ENCODE measurements at places on chromosomes 13 and 19.

- no peaks in the 10 kb centered on the region for H3K4me1 ChIP-seq
- no peaks in the 10 kb centered on the region for H3K27me3 ChIP-seq
- no peak for DNase-seq
- no peaks in the 10 kb centered on the region for H3K36me3 ChIP-seq
- H3K4me3 ChIP-seq, result no peak overlapping the region
- H3K27ac ChIP-seq, result no peak overlapping the region
Observed at GRCh38 chr13:80884056-80884785, 543.3 kb upstream of the SPRY2 start.

DNA sequence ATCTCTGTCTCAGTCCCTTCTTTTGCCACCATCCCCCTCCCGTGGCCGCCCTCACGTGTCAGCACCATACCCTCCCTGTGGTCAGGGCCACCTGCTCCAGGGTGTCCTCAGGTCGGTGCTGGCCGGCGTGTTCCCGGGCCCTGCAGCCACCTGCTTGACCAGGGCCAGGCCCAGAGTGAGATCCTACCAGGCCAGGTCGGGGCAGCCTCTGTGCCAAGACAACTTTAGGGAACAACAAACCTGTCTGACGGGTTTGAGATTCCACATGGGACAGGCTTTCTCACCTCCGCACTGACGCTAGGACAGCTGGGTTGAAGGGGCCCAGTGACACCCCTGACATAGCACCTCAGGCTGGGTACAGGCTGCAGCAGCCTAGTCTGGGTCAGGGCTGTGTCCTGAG, 7.5 kb upstream of the SBNO2 start:
- peak; percentile 68 for DNase-seq
- peak overlapping the region; percentile 44 for H3K27ac ChIP-seq
- no peak overlapping the region for H3K4me3 ChIP-seq
- H3K27me3 ChIP-seq, result no peaks in the 10 kb centered on the region
- H3K36me3 ChIP-seq, result no peaks in the 10 kb centered on the region

DNA sequence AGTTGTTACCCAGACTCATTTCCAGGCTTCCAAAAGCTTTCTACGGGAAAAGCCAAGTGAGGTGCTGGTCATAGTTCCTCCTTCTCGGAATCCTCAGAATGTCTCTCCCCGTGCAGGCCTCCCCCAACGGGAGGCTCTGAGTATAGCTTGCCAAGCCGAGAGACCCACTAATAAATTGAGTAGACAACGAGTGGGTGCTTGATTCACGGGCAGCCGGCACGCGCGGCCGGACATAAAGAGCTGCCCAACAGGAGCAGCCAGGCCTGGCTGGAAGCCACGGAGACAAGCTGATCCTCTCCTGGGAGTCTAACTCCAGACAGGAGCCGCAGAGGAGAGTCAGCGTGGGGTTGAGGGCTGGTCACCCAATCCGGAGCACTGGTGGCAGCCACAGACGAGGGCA, 43.4 kb upstream of the MEDAG start:
- H3K27me3 ChIP-seq, result no peaks in the 10 kb centered on the region
- peaks cover 27% of the 10 kb centered on the region for H3K4me1 ChIP-seq
- no peak overlapping the region for H3K4me3 ChIP-seq
- no peaks in the 10 kb centered on the region for H3K36me3 ChIP-seq
- H3K27ac ChIP-seq, result peak overlapping the region; percentile 81

- H3K4me1 ChIP-seq, result peaks cover 29% of the 10 kb centered on the region
- H3K27ac ChIP-seq, result peak within 1 kb of the TSS; percentile 94
- peak within 1 kb of the TSS; percentile 97 for H3K4me3 ChIP-seq
- DNase-seq, result peak; percentile 99
Observed at GRCh38 chr19:58543826-58544590, at the start of gene TRIM28. Gene TRIM28 (plus strand): TSS chr19:58544064. CDS start chr19:58544758, 694 bp downstream.

DNA sequence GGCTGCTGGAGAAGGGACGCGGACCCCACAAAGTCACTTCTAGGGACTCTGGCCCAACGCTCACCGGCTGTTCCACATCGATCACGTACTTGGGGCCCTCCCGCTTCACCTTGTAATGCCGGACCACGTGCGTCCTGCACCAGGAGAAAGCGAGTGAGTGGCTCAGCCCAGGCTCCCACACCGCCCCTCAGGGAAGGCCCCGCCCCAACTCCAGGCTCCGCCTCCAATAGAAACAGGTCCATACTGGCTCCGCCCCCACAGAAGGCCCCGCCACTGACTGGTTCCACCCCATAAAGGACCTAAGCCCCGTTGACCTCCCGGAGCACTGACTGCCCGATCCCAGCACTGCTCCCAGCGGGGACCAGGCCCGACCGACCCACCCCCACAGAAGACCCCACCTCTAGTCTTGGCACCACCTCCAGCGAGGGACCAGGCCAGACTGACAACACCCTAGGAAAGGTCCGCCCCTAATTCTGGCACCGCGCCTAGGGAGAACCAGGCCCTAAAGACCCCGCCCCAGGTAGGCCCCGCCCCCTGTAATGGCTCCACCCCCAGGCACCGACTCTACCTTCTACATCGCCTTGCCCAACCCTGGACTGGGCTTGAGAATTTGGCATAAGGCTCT, 11.3 kb downstream of the STAP2 start:
- peaks cover 21% of the 10 kb centered on the region for H3K4me1 ChIP-seq
- no peaks in the 10 kb centered on the region for H3K36me3 ChIP-seq
- DNase-seq, result peak; percentile 83
- no peak overlapping the region for H3K27ac ChIP-seq

DNA sequence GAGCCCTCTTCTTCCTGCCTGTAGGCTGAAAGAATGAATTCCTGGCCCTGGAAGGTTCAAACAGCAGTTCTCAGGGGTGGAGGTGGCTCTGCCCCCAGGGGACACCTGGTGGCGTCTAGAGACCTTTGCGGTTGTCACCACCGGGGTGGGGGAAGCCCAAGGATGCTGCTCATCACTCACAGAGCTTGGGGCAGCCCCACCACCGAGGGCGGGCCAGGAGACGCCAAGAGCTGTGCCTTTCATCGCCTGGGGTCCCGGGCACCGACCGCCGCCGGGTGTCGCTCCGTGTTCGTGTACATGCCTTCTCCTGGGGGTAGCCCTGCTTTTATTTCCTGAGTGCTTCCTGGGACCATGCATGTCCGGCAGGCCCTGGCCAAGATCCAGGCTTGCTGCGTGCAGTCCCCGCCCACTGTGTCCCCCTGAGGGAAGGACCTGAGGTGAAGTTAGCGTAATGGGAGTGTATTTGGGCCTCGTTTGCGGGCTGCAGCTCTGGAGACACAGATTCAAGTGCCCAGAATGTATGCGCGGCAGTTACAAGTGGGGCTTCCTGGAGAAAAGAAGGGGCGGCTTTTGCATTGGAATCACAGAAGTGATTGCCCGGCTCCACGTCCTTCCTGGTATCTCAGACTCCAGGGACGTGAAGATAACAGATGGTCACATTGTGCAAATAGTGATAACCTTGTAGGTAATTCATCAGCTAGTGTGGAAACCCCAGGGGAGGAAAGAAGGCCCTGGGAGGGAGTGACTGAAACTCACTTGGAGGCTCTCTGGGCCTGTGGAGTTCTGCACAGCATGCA, 7.8 kb downstream of the DOT1L start:
- no peak overlapping the region for H3K4me3 ChIP-seq
- no peaks in the 10 kb centered on the region for H3K36me3 ChIP-seq
- H3K27ac ChIP-seq, result peak overlapping the region; percentile 99
- peak; percentile 62 for DNase-seq

- no peak for DNase-seq
- no peak overlapping the region for H3K4me3 ChIP-seq
- peaks cover 21% of the 10 kb centered on the region for H3K4me1 ChIP-seq
- peak overlapping the region; percentile 72 for H3K27ac ChIP-seq
- no peaks in the 10 kb centered on the region for H3K36me3 ChIP-seq
Observed at GRCh38 chr13:29435125-29435911, 160.2 kb downstream of the SLC7A1 start.

DNA sequence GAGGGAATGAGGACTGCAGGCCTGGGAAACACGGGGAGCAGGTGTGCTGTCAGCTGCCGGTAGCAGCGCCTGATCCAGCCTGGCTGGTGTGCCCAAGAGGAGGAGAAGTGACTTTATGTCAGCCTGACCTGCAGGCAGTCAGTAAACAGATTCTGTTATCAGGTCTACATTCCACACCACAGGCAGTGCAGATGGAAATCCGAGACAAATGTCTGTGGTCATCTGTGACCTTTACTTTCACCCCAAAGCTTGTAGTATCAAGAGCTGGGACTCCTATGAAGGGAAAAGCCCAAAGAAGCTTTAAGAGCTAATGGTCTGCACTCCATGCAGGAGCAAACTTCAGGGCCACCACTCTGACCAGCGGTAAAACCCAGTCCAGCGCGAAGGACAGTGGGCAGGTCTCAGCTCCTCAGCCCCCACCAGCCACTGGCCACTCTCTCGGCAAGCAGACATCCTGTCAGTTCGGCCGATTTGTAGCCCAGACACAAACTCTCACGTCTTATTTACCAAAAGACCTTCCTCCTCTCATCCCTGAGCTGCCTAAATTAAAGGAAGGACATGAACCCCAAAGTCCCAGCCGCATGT, 7.7 kb downstream of the EPS15L1 start:
- no peak overlapping the region for H3K4me3 ChIP-seq
- no peaks in the 10 kb centered on the region for H3K27me3 ChIP-seq
- DNase-seq, result no peak
- no peaks in the 10 kb centered on the region for H3K36me3 ChIP-seq

DNA sequence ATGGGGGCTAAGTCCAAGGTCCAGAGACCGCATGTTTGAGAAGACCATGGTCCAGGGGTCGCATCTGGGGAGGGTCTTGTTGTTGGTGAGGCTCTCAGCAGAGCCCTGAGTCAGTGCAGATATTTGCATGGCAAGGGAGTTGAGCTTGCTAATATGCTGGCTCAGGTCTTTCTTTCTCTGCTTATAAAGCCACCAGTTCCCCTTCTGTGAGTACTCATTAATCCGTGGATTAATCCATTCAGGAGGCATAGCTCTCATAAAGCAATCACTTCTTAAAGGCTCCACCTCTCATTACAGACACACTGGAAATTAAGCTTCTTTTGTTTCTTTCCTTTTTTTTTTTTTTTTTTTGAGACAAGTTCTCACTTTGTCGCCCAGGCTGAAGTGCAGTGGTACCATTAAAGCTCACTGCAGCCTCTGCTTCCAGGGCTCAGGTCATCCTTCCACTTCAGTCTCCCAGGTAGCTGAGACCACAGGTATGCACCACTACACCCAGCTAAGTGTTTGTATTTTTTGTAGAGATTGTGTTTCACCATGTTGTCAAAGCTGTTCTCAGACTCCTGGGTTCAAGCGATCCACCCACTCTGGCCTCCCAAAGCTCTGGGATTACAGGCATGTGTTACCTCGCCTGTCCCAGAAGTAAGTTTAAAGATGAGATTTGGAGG, 216.4 kb downstream of the SLITRK5 start:
- H3K36me3 ChIP-seq, result no peaks in the 10 kb centered on the region
- H3K27ac ChIP-seq, result no peak overlapping the region
- no peaks in the 10 kb centered on the region for H3K4me1 ChIP-seq
- H3K27me3 ChIP-seq, result no peaks in the 10 kb centered on the region

- no peaks in the 10 kb centered on the region for H3K36me3 ChIP-seq
- no peak for DNase-seq
- H3K4me3 ChIP-seq, result no peak overlapping the region
- H3K27me3 ChIP-seq, result no peaks in the 10 kb centered on the region
Observed at GRCh38 chr13:31051999-31052398, 109.7 kb downstream of the HSPH1 start.

GRCh38 chr19:15292847-15293582, 39.3 kb downstream of the BRD4 start:
- H3K27me3 ChIP-seq, result no peaks in the 10 kb centered on the region
- no peaks in the 10 kb centered on the region for H3K36me3 ChIP-seq
- H3K4me1 ChIP-seq, result peaks cover 97% of the 10 kb centered on the region
- H3K27ac ChIP-seq, result peak overlapping the region; percentile 32
- H3K4me3 ChIP-seq, result no peak overlapping the region
- no peak for DNase-seq

DNA sequence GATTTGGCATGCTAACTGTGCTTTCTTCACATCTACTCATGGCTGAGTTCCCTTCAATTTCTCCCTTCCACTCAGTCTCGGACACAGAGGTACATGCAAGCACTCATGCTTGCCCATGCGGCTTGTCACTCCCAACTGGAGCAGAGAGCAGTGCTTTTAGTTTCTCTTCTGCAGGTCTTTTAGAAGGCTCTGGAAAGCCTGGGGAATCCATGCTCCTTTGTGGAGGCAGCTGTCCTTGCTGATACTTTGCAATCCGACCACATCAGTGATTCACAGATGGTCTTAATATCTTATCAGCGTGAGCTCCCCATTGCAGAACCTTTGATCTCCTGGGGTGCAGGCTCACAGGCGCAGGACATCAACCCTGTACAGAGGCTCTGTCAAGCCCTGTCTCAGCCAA, 203.9 kb downstream of the COL4A1 start:
- H3K4me3 ChIP-seq, result no peak overlapping the region
- H3K4me1 ChIP-seq, result no peaks in the 10 kb centered on the region
- H3K36me3 ChIP-seq, result no peaks in the 10 kb centered on the region
- no peak overlapping the region for H3K27ac ChIP-seq
- H3K27me3 ChIP-seq, result no peaks in the 10 kb centered on the region
- no peak for DNase-seq

- no peaks in the 10 kb centered on the region for H3K27me3 ChIP-seq
- peaks cover 9% of the 10 kb centered on the region for H3K4me1 ChIP-seq
- H3K4me3 ChIP-seq, result no peak overlapping the region
Observed at GRCh38 chr19:1088416-1089010, 6.7 kb downstream of the POLR2E start.

GRCh38 chr19:41223431-41224234, 4.6 kb downstream of the AXL start:
- H3K4me1 ChIP-seq, result peaks cover 28% of the 10 kb centered on the region
- peak overlapping the region; percentile 88 for H3K27ac ChIP-seq
- H3K4me3 ChIP-seq, result no peak overlapping the region
- DNase-seq, result no peak

- H3K36me3 ChIP-seq, result no peaks in the 10 kb centered on the region
- no peaks in the 10 kb centered on the region for H3K4me1 ChIP-seq
- DNase-seq, result no peak
- no peaks in the 10 kb centered on the region for H3K27me3 ChIP-seq
- H3K4me3 ChIP-seq, result no peak overlapping the region
Observed at GRCh38 chr19:11078893-11079292, 10.4 kb upstream of the LDLR start.

- H3K27ac ChIP-seq, result peak overlapping the region; percentile 92
- H3K36me3 ChIP-seq, result peaks cover 5% of the 10 kb centered on the region
- peak overlapping the region; percentile 86 for H3K4me3 ChIP-seq
- H3K4me1 ChIP-seq, result peaks cover 27% of the 10 kb centered on the region
Observed at GRCh38 chr19:16571283-16571682, 932 bp downstream of the SLC35E1 start.

DNA sequence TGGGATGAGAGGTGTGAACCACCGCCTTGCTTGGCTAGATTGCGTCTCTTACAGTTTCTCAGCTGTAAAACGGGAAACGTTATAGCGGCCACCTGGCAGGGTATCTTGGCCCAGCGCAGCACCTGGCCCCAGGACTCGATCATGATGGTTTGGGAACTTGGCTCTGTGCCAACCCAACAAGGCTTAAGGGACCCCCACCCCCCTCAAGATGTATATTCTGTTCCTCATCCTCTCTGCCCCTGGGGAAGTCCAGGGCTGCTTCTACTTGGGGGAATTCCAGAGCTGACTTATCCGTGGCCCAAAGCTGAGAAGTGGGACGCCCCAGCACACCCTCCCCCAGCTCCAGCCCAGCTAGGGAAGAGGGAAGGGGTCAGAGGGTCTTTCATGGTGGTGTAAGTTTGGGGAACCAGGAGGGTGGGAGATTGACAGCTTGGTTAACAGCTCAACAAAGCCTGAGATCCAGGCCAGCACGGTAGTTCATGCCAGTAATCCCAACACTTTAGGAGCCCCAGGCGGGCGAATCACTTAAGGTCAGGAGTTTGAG, 695 bp downstream of the ICAM1 start:
- peaks cover 24% of the 10 kb centered on the region for H3K27me3 ChIP-seq
- peak overlapping the region; percentile 25 for H3K4me3 ChIP-seq
- H3K27ac ChIP-seq, result peak overlapping the region; percentile 79
- DNase-seq, result peak; percentile 43
- H3K4me1 ChIP-seq, result peaks cover 6% of the 10 kb centered on the region

GRCh38 chr13:98495627-98496478, 81.1 kb downstream of the STK24 start:
- H3K36me3 ChIP-seq, result no peaks in the 10 kb centered on the region
- H3K27me3 ChIP-seq, result no peaks in the 10 kb centered on the region
- H3K4me3 ChIP-seq, result no peak overlapping the region
- peak overlapping the region; percentile 73 for H3K27ac ChIP-seq
- peaks cover 59% of the 10 kb centered on the region for H3K4me1 ChIP-seq

All from transverse colon (tissue), 4 donors.